Skeletal muscle tissue (tissue), 5 donors: ENCODE measurements at places on chromosomes 7 and 10. TPM values are rescaled to one million over a fixed set of nuclear protein-coding genes. Genes with fewer than 3 reads are reported as not detected.

COBL gene
- 53.2 TPM for total RNA-seq

CALHM3 gene
- not detected for total RNA-seq

LMTK2 gene
- 8.4 TPM for total RNA-seq

EPHA1 gene
- 0.52 TPM for total RNA-seq

CALHM1 gene
- total RNA-seq: not detected

DRGX gene
- total RNA-seq: not detected

SCIN gene
- total RNA-seq: 1.0 TPM

PSPH gene
- 13.6 TPM for total RNA-seq

GNG11 gene
- total RNA-seq: 20.4 TPM

HYAL4 gene
- under 0.01 TPM for total RNA-seq

PRR15 gene
- total RNA-seq: not detected

ELAPOR2 gene
- total RNA-seq: 7.8 TPM

BTBD16 gene
- total RNA-seq: not detected

UCMA gene
- 1.6 TPM for total RNA-seq

SPDYE18 gene
- not detected for total RNA-seq

PARG gene
- 36.5 TPM for total RNA-seq

GPR37 gene
- 20.9 TPM for total RNA-seq

TBX20 gene
- 1.0 TPM for total RNA-seq

CUZD1 gene
- total RNA-seq: 0.52 TPM

LIPJ gene
- total RNA-seq: 0.52 TPM

CTAGE8 gene
- not detected for total RNA-seq

CALML3 gene
- not detected for total RNA-seq

LRRTM3 gene
- 1.0 TPM for total RNA-seq

SPDYE2 gene
- total RNA-seq: not detected

HOXA9 gene
- total RNA-seq: 7.8 TPM

HOGA1 gene
- 1.6 TPM for total RNA-seq

ANKRD2 gene
- 8.9 TPM for total RNA-seq

DYNC1I1 gene
- 1.6 TPM for total RNA-seq

STEAP2 gene
- 2.6 TPM for total RNA-seq

IL2RA gene
- not detected for total RNA-seq
